Activated T-cell treated with anti-CD3 and anti-CD28 coated beads, Interleukin-2, amount 50 U/mL, for 48 hours (primary cell): ENCODE measurements at places on chromosomes 3 and 15.

DNA sequence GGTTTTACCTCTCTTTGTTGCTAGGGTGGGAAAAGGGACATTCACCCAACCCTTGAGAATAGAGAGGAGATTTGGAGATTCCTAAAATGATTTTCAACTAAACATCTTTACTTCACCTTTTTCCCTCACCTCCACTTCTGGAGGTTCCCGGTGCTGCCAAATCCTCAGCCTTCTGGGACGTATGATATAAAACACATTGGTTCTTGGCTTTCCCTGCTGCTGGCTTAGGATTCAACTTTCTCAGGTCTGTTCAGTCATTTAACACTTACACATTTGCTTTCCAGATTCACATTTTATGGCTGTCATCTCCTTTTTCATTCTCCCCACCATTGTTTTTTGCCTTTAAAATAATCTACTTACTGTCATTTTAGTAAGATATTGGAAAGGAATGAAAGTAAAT is 106.6 kb downstream of the PIK3R4 start:
- DNase-seq, result no peak

- no peak for DNase-seq
Measured at GRCh38 chr3:24781454-24781853, 286.8 kb upstream of the THRB start.

DNA sequence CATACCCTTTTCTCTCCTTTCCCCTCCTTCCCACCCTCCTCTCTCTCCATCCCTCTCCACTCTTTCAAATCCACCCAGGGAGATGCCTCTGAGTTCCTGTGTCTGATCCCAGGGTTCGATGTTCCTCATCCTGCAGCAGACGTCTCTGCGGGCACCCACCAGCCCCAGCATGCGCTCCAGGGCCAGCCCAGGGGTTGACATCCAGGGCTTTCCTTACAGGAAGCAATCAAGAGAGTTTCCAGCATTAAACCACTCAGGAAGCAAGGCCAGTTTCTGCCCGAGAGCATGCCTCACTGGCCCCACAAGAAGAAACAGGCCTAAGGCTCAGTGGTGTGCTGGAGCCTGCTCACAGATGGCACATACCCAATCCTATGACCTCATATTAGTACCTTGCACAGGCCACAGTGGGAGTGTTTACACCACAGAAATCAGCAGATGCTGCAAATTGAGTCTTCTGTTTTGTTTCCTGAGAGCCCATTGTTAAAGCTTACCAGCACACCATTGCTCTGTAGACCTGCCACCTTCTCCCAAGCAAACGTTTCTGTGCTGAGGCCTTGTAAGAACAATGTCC is 13.2 kb downstream of the SLC6A1 start:
- DNase-seq, result no peak

- DNase-seq, result no peak
Measured at GRCh38 chr3:114022145-114022802, 34.1 kb downstream of the CCDC191 start.

- no peak for DNase-seq
Measured at GRCh38 chr3:89353465-89353864, 246.0 kb downstream of the EPHA3 start.

DNA sequence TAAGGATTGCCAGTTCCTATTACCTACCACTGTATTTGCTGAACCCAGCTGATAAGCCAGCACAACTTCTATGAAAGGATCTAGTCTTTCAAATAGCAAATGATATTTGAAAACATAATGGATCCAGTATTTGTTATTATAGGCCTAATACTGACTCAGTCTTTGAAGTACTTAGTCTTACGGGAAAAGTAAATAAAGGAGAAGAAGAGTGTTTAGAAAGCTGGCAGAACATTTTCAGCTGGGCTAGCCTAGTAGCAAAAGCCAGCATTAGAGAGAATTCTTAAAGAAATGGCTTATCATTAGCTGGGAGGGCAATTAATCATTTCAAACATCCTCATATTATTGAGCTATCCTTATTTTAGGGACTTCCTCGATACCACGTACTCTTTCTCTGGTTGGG is 101.4 kb upstream of the GOLIM4 start:
- no peak for DNase-seq

DNA sequence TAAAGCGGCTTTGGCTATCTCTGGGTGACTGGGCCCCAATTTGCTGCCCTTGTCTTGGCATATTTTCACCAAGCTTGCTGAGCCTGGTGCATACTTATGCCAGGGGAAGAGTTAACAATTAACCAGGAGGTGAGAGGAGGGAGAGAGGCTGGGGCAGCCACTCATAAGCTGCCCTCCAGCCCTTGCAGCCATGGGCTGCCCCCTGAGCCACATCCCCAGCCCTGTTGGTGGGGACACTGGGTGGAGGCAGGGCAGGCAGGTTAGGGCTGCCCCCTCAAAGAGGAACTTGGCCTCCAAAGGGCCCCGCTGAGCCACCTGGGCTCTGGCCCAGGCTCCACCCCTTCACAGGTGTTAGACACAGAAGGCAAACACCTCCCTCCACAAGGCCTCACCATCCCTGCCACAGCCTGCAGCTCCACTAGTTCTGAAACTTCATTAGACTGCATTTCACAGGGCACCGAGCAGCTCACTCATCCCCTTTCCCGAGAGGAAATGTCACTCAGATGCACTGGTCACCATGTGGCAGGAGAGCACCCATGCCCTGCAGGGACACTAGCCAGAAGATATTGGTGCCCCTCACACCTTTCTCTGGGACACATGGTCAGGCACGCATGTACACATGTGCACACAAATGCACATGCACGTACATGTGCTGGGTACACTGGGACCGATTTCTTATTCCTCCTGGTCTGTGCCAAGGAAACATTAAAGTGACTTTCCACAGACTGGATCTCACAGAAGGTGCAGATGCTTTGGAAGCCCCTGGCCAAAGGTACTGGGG is 20.2 kb downstream of the AMOTL2 start:
- DNase-seq, result no peak

GRCh38 chr3:172560026-172560425 is 36.8 kb upstream of the TNFSF10 start:
- DNase-seq, result no peak
